Bronchial epithelial cell (primary cell): ENCODE measurements at places on chromosomes 2 and 18. TPM values are rescaled to one million over a fixed set of nuclear protein-coding genes. Genes with fewer than 3 reads are reported as not detected.

GRCh38 chr2:133532919-133533318 lies 35.3 kb downstream of the NCKAP5 start:
- DNase-seq = peak; percentile 94

The CUL3 gene
- 53.7 and 91.9 TPM in 2 replicates for total RNA-seq

DNA sequence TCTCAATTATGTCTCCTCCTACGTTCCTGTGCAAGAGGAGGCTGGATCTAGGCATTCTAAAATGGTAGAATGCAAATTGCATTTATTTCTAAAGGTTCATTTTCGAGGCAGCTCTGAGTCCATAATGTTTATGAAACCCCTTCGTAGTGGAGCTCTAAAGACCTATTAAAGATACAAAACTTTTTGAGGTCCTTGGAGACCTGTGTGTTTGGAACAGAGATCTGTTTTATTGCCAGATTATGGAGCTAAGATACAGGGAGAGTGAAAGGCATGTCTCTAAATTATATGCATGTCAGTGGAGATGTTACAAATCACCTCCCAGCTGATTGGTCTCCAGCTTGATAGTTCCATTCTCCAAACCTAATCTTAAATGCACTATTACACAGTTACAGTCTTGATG lies 335.8 kb downstream of the GULP1 start:
- no peak for DNase-seq

The ACADL gene
- total RNA-seq = 0.26 and 0.38 TPM in 2 replicates

The SKOR2 gene
- total RNA-seq = not detected in 2 replicates
